NCI-H187 (cell line): ENCODE measurements at places on chromosomes 7 and 10.

DNA sequence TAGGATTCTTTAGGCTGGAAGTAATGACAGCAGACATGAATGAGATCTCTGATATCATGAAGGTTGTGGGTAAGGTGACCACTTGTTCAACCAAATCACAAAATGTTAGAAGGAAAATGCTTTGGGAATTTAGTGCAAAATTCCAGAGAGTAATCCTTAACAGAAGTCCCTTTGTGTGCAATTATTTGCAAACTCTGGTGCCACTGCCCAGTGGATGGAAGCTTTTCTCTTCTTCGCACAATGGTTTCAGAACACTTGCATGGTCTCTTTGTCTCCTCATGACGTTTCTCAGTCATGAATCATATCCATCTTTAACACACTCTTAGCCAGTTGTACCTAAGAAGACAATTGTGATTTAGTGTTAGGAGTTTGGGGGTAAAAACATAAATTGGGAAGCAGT is 570.4 kb upstream of the ANKRD30A start:
- DNase-seq, result no peak

GRCh38 chr10:88974446-88975376 is 15.9 kb upstream of the FAS start:
- no peak for DNase-seq

GRCh38 chr7:24899905-24900304 is 80.1 kb downstream of the OSBPL3 start:
- no peak for DNase-seq

DNA sequence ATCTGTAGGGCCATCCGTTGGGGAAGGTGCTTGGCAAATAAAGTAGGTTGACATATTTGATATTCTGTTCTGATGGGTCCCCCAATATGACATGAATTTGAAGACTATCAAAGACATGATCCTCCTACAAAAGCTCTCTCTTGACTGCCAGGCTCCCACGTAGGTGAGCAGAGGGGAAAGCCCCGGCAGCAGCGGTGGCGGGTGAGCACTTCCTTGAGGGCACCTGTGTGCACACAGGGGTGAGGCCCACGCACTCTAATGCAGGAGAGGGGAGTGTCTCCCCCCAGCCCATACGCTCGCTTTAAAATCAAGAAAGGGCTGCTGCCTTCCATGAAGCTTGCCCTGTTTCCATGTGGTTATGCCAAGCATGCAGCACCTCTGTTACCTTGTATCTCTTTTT is 100.4 kb downstream of the TAX1BP1 start:
- DNase-seq, result no peak

- no peak for DNase-seq
These were observed 70.7 kb downstream of the MACC1 start for GRCh38 chr7:20146451-20146850.

DNA sequence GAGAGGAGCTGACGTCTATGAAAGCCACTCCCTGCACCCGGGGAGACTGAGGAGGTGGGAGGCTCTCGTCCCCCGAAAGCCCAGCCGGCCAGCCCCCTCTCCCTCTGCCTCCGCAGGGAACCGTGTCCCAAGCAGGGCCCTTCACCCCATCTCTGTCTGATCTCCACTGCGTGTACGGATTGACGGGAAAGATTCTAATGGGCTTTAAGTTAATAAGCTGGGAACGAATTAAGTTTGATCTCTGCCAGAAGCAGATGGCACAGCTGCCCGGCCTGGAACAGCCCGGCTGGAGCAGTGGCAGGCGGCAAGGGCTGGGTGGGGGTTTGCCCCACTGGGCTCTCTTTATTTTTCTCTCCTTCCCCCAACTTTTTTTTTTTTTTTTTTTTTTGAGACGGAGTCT is 6.1 kb upstream of the SLC29A4 start:
- DNase-seq, result no peak

GRCh38 chr10:70158113-70158512 is 11.6 kb upstream of the TYSND1 start:
- no peak for DNase-seq

GRCh38 chr7:15682111-15682510 is 4.4 kb downstream of the MEOX2 start:
- no peak for DNase-seq

- DNase-seq, result no peak
These were observed 41.1 kb downstream of the CCDC3 start for GRCh38 chr10:12960334-12960898.

GRCh38 chr7:4068286-4068685 is 613.8 kb upstream of the FOXK1 start:
- DNase-seq, result no peak

DNA sequence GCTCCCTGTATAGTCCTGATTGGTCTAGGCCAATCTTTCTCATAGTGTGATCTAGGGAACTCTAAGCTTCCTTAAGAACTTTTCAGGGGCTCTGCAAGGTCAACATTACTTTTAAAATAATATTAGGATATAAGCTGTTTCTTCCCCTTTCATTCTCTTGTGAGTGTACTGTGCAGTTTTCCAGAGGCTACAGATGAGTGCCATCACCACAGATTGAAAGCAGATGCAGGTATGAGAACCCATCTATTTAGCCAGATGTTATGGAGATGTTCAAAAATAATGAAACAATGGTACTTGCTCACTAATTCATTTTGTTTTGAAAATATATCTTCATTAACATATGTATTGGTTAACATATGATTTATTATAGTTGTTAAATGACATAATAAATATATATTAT is 169.2 kb upstream of the SEMA3A start:
- DNase-seq, result no peak

GRCh38 chr7:89648509-89648908 is 505.8 kb upstream of the STEAP1 start:
- DNase-seq, result no peak

DNA sequence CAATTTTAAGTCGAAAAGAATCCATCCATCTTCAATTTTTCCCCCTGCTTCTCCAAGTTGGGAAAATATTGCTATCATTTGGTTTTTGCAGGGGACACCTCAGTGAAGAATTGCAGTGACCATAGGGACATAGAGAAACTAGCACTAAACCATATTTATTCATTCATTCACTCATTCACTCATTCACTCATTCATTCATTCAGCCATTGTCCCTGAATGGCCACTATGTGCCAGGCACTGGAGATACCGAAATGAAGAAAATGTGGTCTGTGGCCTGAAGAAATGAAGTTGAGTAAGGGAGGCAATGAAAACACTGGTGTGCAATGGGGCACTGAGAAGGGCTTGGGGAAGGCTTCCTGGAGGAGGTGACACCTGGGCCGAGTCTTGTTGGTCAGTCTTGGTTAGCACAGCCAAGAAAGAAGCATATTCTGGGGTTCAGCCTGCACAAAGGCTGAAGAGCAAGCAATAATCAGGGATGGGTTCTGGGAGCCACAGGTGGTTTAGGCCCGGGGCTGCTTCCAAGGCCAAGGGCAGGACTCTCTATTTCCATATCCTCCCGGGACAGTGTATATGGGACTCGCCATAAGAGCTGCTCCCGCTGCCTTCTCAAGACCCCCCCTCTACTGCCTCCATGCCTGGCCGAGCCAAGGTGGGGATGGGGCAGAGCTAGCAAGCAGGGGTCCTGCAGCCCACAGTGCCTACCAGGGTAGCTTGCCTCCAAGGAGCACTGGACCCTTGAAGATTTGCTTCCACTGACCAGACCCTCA is 25.5 kb upstream of the C10orf105 start:
- DNase-seq, result no peak

GRCh38 chr7:116150588-116150987 is 59.8 kb upstream of the TES start:
- DNase-seq, result no peak

GRCh38 chr7:28176174-28176573 is 4.4 kb downstream of the JAZF1 start:
- no peak for DNase-seq

DNA sequence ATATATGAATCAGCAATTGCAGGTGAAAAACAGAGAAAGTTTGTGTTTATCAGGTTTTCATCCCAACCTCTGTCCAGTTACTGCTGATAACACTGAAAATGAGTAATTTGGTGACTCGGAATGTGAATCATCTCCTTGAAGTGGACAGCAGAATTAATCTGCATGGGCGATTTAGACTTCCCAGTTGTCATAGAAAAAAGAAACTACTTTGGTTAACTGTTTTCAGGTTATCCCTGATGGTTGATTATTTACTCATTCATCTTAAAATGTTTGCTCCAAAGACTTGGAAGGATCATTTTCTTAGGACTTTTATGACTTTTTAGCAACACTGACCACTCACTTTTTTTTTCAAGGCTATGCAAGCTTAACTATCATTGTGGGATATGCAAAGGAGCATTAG is 504.1 kb upstream of the ANKRD30A start:
- DNase-seq, result no peak

- DNase-seq, result no peak
These were observed 142.6 kb upstream of the PLPP4 start for GRCh38 chr10:120314442-120314841.

DNA sequence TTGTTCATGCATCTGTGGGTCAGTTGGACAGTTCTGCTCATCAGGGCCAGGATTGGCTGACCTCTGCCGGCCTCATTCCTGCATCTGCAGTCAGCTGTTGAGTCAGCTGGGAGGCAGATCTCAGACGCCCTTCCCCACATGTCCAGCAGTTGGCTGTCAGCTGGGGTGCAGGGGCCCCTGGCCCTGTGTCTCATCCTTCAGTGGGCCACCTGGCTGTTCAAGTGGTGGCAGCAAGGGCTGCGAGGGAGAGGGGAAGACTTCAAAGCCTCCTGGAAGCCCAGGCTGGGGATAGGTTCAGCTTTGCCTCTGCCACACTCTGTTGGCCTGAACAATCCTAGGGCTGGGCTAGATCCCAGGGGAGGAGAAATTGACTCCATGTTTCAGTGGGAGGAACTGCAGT is 33.2 kb downstream of the TACR2 start:
- DNase-seq, result no peak

DNA sequence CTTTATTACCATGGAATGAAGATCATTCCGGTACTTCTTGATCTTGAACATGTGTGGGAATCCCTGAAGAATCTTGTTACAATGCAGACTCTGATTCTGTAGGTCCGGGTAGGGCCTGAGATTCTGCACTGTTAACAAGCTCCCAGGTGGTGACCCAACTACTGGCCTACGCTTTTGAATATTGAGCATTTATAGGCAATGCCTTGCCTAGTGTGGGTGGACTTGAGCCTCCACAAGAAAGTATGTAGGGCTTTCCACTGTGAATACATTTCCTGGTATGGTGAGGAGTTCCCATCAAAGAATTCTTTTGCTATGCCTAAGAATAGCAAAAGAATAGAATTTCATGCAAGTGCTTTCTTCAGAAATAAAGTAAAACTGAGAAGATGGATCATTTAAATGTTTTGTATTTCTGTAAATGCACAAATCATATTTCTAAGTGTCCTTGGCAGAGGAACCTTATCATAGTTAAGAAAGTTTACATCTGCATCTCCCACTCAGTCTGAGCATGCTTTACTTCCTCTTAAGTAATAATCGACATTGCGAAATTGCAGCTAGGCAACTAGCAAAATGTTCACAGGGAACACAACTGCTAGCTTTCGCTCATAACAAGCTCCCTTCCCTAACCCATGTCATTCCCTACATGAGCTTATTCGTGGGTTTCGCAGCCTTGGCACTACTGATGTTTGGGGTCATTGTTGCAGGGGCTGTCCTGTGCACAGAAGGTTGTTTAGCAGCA is 71.4 kb downstream of the AHR start:
- no peak for DNase-seq

DNA sequence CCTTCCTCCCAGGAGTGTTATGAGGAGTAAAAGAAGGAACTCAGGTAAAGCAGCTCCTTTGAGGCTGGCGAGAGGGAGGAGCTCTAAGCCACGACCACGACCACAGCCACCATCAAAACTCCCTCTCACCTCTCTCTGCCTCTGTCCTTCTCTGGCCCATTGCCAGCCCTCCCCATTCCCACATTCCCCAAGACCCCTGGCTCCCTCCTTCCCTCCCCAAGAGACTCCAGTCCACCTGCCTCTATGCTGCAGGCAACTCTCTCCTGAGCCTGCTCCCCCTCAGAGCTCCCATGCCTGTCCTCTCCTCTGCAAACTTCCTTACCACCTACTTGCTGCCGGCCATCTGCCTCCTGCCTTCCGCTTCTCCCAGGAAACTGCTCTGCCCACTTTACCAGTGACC is 9.5 kb downstream of the SLIT1 start:
- DNase-seq, result no peak

- DNase-seq, result peak; percentile 66
These were observed 169.7 kb downstream of the NRF1 start for GRCh38 chr7:129780974-129781927.

DNA sequence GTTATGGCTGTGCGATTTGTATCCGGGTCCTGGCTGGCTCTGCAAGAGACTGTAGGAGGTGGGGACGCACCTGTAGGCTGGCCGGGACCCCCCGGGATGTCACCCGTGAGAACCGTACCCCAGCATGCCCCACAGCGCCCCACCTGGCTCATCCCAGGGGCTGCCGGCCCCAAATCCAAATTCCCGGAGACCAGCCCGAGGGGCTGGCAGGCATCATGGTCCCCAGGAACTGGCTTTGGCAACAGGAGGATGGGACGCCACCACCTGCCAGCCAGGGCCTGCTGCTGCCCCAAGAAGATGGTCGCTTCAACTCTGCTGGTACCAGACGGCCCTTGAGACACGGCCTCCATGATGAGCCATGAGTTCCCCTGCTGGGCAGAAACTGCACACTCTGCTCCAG is 239.4 kb downstream of the ELFN1 start:
- no peak for DNase-seq

DNA sequence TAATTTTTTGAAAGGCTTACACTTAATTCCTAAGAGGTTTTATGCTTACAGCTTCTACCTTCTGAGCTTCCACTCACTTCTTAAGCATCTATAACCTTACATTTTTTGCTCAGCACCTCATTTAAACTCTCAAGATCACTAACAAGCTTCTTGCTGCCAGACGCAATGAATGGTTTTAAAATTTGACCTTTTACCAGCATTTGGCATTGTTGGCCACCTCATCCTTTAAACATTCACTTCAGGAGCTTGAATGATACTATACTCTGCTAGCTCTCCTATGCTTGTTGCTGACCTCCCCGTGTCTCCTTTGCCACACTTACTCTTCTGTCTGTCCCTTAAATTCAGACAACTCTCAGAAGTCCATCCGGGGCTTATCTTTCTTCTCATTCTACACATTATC is 37.7 kb upstream of the ODAD2 start:
- no peak for DNase-seq

DNA sequence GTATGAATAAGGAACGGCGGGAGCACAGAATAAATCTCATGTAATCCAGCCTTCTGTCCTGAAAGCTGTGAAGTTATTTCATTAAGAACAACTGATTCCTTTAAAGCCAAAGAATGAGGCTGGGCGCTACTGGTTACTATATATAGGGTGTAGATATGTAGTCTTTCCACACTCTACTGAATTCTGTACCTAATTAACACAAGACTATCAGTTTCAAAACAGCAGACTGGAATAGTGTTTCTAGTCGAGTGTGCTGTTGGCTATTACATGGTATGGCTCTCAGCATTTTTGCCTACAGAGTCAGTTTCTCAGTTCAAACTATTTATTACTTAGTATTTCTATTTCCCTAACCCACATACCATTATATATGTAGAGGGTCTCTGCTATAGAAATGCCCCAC is 163.3 kb downstream of the THSD7A start:
- DNase-seq, result no peak

- no peak for DNase-seq
These were observed 5.3 kb downstream of the FRMD4A start for GRCh38 chr10:14325325-14325955.
